Activated T-helper 1 cell treated with Interleukin-2 at 50 U/mL for 16 hours (primary cell): ENCODE measurements at places on chromosomes 2 and 18.

- DNase-seq, result no peak
These were observed 49.3 kb upstream of the GALNT3 start for GRCh38 chr2:165843351-165843750.

DNA sequence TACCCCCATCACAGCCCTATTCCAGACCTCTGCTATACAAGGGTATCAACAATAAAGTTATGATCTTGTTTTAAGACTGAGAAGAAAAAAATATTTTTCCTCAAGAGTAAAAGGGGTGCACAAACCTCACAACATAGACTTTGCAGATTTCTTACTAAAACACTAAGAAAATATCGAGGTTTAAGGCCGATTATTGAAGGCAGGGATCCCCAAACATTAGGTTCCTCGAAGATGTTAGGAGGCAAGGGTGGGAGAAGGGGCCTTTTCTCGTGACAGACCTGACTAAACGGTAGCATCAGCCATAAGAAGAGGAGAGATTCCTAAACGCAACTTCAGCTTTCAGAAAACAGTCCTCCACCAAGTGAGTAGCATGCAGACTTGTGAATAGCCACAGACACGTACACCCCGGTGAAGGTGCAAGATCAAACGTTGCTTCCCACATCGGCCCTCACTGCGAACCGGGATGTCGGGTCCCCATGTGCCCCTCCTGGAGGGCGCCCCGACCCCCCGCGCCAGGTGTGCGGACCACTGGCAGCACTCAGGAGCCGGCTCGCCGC is 678 bp downstream of the PIAS2 start:
- DNase-seq, result peak; percentile 6

GRCh38 chr18:8084160-8084559 is 517.0 kb downstream of the PTPRM start:
- no peak for DNase-seq

- DNase-seq, result no peak
These were observed 87.7 kb downstream of the DSEL start for GRCh38 chr18:67428805-67429204.

- no peak for DNase-seq
These were observed 40.8 kb downstream of the ANKRD44 start for GRCh38 chr2:197269815-197270214.

- no peak for DNase-seq
These were observed 29.0 kb downstream of the OSR1 start for GRCh38 chr2:19329445-19329844.

DNA sequence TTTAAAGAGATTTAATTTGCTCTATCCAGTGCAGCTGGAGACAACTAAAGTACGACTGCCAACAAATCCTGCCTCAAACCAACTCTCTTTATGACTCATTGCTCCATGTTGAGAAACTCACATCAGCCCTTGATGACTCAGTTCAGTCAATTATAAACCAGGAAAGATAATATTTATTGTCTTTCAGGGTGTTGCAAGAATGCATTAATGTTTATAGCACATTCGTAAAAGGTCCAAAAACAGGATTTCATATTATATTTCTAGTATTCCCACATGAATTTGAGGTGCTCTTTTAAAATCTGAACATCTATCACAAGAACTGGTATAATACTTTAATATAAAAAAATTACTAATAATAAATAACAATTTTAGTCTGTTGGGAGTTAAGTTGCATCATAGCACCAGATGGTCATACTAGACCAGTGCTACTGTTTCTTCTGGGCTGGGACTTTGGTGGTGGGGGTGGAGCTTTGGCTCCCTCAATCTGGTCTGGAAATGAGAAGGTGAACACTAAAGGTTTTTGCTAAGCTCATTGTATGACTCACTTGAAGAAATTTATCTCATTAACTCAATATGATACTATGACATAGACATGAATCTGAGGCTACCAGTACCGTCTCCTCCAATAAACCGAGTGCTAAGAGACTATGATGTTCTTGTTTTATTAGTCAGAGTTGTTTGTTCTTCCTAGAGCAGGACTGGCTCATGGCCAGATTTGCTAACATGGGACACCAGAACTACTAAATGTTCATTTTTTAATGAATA is 26.6 kb upstream of the MAP3K20 start:
- no peak for DNase-seq

GRCh38 chr2:178109813-178110212 is 2.4 kb upstream of the RBM45 start:
- no peak for DNase-seq

DNA sequence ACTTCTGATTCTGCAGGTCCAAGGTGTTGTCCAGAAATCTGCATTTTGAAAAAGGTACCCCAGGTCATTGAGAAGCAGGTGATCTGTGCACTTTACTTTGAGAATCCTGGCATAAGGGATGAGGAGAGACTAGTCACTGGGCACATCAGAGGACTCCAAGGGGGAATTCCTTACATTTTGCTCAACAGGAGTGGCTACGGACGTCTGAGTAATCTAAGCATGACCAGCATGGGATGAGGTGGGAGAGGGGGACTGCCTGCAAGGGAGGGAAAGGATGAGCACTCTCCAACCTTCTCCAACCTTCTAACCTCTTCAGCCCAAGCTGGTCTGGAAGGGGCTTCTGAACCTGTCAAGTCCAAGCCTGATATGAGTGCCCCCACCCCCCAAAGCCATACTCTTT is 55.5 kb downstream of the MARCHF4 start:
- DNase-seq, result no peak

DNA sequence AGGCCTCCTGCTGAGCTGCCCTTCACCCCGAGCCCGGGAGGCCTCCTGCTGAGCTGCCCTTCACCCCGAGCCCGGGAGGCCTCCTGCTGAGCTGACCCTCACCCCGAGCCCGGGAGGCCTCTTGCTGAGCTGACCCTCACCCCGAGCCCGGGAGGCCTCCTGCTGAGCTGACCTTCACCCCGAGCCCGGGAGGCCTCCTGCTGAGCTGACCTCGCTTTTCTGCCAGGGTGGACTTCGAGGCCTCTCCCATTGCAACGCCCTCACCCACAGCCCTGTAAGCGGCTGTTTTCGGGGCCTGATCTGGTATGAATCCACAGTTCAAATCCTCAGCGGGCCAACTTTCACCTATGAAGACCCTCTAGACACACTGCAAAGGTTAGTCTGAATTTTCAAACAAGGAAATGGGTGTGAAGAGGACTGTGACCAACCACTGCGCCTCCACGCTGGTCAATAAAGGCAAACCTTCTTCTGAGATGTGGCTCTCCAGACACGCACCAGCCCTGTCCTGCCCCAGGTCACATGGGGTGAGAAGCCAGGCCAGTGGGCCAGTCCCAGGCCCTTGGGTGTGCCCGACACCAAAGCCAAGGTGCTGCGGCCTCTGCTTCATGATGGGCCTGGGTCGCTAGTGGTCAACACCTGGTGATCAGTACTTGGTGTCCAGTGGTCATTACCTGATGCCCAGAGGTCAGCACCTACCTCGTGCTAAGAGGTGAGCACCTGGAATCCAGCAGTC is 225.1 kb upstream of the SALL3 start:
- DNase-seq, result no peak

GRCh38 chr18:45628979-45629958 is 14.0 kb downstream of the SLC14A2 start:
- no peak for DNase-seq

DNA sequence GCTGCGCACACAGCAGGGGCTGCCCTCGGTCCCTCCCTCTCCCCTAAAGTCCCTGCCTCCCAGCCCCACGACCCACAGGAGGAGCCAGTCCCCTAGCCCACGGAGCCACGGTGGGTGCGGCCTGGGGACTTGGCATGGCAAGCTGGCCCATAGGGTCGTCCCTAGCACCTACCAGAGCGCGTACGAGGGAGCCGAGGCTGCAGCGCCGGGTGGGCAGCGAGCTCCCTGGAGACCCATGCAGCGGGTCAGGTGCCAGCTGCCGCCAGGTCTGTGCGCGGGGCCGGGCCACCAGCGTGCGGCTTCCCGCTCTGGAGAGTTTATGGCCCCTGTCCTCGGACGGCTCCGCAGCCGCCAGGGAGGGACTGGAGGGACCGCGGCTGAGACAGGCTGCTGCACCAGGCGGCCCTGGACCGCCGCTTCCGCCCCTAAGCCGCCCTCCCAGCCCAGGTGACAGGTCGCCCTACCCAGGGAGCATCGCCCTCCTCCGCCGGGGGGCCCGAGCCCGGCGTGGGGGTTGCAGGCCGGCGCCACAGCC is 273.6 kb downstream of the CCDC74A start:
- DNase-seq, result no peak

GRCh38 chr2:71101656-71102055 is 28.4 kb downstream of the MCEE start:
- DNase-seq, result no peak

DNA sequence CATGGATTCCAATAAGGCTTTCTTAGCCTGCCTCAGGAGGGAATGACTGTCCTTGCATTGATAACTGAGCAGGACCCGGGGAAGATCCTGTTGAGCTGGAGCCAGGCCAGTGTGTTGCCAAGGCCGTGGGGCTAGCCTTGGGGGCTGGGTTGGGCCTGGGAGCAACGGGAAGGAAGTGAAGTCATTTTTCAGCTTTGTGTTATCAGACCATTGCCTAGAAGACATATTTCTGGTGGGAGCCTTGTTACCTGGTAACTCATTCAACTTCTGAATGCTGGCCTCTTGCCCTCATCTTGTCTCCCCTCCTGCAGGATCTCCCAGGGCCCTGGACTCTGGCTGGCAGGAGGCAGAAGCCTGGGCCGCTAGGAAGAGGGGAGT is 92.7 kb upstream of the MGAT5 start:
- DNase-seq, result no peak
